ENCODE measurements at places on chromosomes 6 and 20.

- no peak for DNase-seq
Measured at GRCh38 chr6:62614442-62614841, 328.4 kb upstream of the KHDRBS2 start.

DNA sequence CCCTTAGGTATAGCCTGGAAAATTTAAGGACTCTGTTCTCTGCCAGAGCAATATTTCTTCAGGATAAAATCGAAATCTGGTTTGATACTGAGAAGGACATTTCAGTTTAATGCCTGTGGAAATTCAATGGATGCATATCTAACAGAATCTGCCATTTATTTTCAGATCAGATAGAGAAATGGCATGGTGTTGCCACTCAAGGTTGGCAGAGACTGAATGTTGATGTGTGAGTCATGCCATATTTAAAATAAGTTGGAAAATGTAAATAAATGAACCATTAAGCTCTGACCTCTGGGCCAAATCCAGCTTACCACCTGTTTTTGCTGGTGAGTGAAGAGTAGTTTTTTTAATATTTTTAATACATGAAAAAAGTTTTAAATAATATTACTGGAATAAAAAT, 594.6 kb downstream of the DOK5 start:
- no peak for DNase-seq

DNA sequence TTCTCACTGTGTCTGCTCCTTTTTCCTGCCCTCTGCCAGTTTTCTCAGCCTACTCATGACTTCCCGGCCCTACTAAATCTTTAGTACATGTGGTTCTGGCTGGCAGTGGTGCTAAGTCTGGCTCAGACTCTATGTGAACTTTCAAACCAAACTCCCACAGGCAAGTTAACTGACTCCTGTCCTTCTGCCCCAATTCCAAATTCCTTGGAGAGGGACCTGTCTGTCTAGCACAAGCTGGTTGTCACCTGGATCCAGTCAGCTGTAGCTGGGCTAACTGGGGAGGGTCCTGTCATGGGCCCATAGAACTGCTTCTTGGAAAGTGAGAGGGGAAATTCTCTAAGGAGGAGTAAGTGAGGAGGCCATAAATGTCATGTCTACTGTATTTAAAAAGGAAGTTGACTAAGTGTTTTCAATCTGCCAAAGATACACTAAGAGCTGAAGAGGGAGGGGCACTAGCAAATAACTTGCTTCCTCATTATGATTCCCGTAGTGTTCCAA, 240.1 kb downstream of the KCNQ5 start:
- no peak for DNase-seq

DNA sequence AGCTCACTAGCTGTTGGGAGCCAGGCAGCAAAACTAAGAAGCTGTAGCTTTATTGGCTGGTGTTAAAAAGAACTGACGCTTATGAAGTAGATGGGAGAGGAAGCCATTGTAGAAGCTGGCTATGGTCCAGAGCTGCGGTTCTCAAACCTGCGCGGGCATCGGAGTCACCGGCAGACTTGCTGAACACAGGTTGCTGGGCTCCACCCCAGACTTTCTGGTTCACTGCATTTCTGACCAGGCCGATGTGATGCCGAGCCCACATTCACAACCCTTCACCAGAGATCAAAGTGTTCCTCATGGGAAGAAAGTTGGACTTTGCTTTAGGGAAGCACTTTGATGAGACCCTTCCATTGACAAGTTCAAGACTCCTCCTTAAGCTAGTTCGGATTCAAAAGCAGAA, 231.6 kb downstream of the QKI start:
- no peak for DNase-seq

- no peak for DNase-seq
Measured at GRCh38 chr20:46765506-46766120, 56.2 kb downstream of the SLC2A10 start.

- DNase-seq: no peak
Measured at GRCh38 chr6:154773610-154774089, 40.4 kb downstream of the SCAF8 start.

DNA sequence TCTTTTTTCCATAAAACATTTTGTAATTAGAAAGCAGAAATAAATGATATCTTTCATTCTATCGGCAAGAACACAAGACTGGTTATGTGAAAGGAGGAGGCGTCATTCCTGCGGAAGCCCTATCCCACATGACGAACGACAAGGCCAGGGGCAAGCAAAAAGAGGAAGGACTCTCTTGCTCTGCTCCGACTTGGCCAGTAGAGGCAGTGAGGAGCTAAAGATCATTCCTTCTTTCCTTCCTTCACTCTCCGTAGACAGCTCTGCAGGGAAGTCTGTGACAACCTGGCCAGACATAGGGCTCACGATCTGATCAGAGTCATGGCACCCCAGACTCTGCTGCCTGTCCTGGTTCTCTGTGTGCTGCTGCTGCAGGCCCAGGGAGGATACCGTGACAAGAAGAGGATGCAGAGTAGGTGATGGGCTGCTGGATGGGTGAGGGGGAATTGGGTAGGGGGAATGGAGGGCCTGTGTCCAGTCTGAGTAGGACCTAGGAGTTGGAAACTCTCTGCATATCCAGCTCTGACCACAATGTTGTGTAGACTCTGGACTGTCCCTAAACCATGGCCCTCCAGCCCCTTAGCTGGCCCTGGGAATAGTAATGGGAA, at the start of gene WFDC10A:
TSS of gene WFDC10A (plus strand) at position 244 of the 605 bp plus-strand sequence. CDS start at position 319, 75 bp downstream.
- DNase-seq: no peak

DNA sequence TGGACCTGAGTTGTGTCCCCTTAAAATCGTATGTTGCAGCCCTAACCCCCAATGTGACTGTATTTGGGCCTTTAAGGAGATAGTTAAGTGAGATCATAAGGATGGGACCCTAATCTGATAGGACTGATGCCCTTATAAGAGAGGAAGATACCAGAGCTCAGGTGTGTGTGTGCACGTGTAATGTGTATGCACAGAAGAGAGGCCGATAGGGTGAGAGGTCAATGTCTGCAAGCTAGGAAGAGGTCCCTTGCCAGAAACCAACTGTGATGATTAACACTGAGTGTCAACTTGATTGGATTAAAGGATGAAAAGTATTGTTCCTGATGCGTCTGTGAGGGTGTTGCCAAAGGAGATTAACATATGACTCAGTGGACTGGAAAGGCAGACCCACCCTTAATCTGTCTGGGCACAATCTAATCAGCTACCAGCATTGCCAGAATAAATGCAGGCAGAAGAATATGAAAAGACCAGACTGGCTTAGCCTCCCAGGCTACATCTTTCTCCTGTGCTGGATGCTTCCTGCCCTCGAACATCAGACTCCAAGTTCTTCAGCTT, 299.8 kb downstream of the LRFN2 start:
- no peak for DNase-seq

DNA sequence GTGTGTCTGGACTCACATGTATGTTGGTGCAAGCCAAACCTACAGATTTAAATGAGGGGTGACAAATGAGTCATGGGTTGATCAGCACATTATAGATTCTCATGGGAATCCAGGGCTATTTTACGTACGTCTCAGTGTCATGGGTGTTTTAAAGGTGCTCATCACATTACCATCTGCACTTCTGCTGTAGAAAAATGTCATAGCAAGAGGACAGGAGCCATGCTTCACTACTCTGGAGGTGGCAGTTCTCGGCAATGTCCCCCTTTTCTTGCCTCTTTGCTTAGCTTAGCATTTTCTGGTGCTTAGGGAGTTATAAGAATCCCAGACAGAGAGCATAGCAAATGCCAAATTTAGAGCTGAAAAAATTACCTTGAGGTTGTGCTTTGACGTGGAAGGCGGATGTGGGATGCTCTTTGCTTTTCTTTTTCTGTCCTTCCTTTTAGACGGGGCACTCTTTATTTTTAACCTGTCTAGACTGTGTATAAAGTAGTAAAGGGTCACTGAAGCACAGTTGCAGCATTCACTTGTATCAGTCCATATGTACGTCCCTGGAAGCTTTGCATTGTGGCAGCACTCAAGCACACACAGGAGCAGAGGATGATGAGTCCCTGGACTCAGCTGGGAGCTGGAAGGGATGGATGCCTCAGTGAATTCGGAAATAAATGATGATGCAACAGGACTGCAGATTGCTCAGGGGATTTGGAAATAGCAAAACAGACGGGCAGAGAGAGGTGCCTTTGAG, 139.7 kb downstream of the SYNDIG1 start:
- DNase-seq: no peak

GRCh38 chr6:116450769-116451740, 10.1 kb upstream of the CALHM6 start:
- DNase-seq: no peak

- DNase-seq: no peak
Measured at GRCh38 chr6:43211955-43212354, 17.3 kb downstream of the DNPH1 start.

- no peak for DNase-seq
Measured at GRCh38 chr6:124073820-124074587, 270.3 kb downstream of the NKAIN2 start.

DNA sequence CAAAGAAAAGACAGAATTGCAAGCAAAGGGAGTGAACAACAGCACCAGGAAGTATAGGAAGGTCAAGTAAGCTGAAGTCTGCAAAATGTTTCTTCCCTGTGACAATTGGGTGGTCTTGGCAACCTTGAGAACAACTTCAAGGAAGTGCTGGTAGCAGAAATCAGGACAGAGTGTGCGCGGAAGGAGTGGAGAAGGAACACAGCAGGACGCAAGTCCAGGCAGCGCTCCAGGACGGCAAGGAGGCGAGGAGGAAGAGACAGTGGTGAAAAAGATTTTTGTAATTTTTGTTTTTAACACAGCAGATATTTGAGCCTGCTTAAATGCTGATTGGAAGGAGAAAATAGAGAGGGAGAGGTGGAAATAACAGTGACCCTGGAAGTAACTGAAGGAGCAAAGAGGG, 141.7 kb downstream of the F13A1 start:
- no peak for DNase-seq

DNA sequence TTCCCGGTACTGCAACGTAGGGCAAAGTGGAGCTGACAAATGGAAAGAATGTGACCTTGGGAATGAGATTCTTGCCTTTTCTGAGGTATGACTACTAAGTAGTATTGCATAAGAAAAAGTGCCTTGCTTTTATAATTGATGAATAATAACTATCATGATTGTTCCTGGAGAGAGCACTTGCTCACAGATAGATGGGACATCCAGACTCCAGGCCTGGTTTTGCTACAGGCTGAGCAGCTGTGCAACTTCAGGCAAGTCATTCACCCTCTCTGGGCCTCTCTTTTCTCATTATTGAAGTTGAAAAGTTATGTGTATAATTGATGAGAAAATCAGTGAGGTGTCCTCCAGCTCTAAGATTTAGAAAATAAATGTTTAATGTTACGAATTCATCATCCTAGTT, 53.6 kb upstream of the MBOAT1 start:
- no peak for DNase-seq

- DNase-seq: no peak
Measured at GRCh38 chr20:57613481-57613921, 6.7 kb downstream of the ZBP1 start.

DNA sequence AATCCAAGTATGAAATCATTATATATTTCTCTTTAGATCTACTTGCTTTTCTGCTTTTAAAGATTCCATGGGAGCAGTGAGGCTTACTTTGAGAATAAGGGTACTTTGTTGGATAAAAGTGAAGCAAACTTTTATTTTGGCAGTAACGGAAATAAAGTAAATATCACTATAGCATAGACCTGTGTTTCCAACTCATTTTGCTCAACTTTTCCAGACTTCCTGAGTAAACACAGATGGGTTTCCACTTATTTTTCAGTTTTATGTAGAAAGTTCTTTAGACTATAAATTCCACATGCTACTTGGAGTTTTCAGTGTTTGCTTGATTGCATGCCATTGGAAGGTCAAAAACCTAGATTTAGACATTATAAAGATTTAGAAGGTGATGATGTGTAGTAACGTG, 6.2 kb downstream of the STX16 start:
- DNase-seq: no peak
